ENCODE measurements at places on chromosomes 2 and 18. TPM values are rescaled to one million over a fixed set of nuclear protein-coding genes. Genes with fewer than 3 reads are reported as not detected.

GRCh38 chr2:99886418-99886817, 256.0 kb downstream of the AFF3 start:
- no peak for DNase-seq

GRCh38 chr2:132460781-132461180, 44.2 kb downstream of the GPR39 start:
- no peak for DNase-seq

DNA sequence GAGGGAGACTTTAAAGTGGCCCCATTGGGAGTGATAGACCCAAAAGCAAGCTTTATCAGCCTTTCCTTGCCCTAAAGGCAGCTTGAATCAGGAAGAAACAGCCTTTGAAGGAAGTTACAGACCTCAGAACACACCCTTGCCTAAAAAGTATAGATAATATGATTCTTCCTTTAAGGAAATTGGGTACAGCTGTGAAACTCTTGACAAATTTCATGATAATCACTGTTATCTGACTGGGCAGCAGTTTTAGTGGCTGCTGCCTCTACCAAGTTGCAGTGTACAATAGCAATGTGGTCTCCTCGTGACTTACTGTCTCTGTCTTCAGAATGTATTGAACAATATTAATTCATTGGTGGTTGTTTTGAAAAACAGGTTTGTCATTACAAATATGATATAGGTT, 16.7 kb downstream of the HOXD1 start:
- no peak for DNase-seq

GRCh38 chr2:70141902-70142589, 48.8 kb downstream of the C2orf42 start:
- no peak for DNase-seq

Gene BCL2
- polyA plus RNA-seq, result 13.1 TPM

GRCh38 chr18:50056185-50056584, 138.8 kb downstream of the MYO5B start:
- no peak for DNase-seq

- no peak for DNase-seq
These were observed 63.9 kb downstream of the TMEM131 start for GRCh38 chr2:97931858-97932225.

Gene TMEM214
- polyA plus RNA-seq, result 68.0 TPM

DNA sequence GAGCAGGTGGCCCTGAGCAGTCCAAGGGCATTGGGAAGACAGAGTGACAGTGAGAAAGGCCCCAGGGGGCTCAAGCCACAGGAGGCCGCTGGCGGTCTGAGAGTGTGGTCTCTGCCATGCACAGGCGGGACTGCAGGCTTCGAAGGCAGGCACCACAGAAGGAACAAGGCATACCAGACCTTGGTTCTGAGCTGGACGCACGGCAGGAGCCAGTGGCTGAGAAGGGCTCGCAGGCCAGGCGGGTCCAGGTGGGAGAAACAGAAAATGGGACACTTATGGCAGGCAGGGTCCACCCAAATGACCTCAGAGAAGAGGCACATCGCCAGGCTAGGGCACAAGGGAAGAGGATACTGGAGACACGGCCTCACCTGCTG, 14.9 kb downstream of the HJURP start:
- DNase-seq, result no peak

Gene ATRAID
- 85.3 TPM for polyA plus RNA-seq

DNA sequence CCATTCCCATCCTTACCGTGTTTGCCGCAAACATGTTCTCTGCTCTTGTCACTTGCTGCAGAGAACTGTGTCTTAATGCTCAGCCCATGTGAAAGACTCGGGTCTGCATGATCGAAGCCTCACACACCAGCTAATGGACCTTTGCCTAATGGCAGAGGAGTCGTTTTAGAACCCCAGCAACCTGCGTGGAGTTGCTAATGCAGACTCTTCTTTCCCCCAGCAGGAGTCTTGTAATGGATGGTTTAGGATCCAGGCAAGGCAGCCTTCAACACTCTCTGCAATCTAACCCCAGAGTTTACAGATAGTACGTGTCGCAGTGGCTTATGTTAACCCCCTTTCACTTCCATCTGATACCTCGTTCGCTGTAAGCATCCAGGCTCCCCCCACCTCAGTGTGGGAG, 316.4 kb downstream of the AGAP1 start:
- no peak for DNase-seq
